ENCODE measurements at places on chromosomes 7 and 10.

DNA sequence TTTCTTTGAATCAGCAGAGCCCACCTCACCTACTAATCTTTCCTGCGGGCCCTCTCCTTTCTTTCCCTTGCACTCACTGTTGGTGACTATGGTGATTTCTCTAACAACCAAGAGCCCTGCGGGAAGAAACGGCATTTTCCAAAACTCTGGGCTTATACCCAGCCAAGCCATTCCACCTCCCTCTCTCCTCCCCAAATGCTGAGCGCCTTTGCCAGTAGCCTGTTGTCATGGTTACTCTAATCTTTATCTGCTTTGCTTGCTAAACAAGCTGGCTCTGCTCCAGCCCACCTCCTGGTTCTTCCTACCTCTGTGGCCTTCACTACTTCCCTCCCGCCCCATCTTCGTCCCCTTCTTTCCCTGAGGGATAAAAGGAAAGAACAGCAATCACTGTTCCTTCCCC lies 86.7 kb downstream of the DGKI start:
- no peak for DNase-seq

DNA sequence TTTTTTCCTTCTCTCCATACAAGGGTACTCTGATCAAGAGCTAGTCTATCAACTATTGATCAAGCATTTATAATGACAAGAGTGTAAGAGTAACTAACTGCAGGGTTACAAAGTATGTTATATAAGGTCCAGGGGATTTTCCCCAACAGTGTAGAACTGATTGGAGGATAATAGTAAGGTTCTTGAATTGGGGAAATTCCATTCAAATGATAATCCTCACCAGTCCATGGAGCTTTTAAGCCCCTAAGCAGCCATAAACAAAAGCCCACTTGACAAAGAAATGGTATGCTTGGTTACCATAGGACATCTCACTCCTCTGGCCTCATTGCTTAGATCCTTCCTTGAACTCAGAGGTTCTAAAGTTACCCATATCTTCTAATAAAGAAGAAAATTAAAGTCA lies 8.2 kb downstream of the YME1L1 start:
- no peak for DNase-seq

DNA sequence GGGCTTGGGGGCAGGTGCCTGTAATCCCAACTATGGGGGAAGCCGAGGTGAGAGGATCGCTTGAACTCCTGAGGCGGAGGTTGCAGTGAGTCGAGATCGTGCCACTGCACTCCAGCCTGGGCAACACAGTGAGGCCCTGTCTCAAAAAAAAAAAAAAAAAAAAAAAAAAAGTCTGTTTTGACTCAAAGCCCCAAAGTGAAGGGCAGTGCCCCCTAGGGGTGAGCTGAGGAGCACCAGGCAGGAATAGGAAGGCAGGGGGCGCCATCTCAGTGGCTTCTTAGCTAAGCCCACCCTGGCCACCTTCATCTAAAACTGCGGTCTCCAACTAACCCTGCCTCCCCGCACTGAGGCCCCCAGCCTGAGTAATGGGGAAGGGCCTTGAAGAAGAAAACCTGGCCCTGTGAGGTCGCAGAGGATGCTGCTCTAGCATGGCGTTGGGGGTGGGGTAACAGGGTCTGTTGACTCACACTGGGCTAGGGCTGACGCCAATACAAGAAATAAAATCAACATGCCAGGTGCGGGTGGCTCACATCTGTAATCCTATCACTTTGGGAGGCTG lies 9.8 kb downstream of the PODXL start:
- peak; percentile 64 for DNase-seq

DNA sequence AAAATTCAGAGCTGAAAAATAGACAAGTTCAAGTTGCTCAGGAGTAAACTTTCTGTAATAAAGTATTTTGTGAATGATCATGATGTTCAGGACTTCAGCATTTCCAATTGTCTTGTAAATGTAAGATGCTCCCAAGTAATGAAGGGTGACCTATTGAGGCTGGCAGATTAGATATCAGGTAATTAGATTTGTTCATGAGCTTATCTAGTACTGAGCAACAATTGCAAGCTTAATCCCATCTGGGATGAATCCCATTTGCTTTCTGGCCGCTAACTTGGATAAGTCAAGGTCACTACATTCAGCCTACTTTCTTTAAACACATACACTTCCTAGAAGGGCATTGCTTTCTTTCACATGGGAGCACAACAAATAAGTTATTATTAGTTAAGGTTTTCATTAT lies 82.4 kb upstream of the ITGB1 start:
- no peak for DNase-seq

- no peak for DNase-seq
Measured at GRCh38 chr7:155282671-155283070, 15.0 kb upstream of the INSIG1 start.

DNA sequence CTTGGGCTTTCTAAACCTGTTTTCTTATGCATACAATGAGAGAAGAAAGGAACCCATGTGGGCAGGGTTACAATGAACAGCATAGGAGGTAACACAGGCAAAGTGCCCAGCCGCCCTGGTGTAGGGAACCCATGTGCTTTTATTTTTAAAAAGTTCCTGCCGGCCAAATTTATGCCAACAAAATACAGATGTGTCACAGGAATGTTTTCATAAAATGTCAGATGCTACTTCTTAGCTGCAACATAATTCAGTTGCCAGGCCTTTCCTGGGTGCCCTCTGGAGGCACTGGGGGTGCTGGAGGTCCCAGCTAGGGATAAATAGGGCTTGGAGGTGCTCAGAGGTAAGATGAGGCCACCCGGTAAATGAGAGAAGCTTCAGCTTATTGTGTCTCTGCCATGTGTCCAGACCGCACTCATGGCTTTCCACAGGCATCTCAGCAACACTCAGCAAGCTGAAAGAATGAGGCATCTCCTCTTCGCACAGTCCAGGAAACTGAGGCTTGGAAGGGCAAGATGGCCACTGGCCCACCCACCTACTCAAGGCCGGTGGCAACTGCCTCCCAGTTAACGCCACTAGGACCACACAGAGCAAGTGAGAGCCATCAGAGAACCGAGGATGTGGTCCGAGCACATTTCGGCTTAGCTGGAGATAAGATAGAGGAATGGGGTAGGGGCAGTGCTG lies 58.3 kb downstream of the CPXM2 start:
- DNase-seq: no peak

GRCh38 chr10:125201791-125202622 lies 41.6 kb upstream of the CTBP2 start:
- no peak for DNase-seq

DNA sequence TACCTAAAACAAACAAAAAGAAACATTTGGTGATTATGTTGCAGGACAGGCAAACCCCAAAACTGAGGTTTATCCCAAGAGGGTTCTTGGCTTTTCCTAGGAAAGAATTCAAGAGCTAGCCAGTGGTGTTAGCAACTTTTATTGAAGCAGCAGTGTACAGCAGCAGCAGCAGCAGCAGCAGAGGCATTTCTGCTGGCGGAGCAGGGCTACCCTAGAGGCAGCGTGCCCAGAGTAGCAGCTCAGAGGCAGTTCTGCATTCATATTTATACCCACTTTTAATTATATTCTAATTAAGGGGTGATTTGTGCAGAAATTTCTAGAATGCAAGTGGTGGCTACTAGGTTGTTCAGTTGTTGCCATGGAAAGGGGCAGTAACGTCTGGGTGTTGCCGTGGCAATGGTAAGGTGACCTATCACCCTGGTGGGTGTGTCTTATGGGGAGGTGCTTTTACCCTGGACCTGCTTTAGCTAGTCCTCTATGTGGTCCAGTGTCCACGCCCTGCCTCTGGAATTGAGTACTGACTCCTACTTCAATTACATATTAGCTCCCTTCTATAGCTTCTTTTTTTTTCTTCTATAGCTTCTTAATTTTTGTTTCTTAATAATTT lies 53.9 kb downstream of the VCL start:
- peak; percentile 23 for DNase-seq

All from OCI-M1 (cell line).